ENCODE measurements at places on chromosomes 5 and 9.

GRCh38 chr5:52725065-52725746 is 62.5 kb upstream of the ITGA1 start:
- DNase-seq, result no peak

DNA sequence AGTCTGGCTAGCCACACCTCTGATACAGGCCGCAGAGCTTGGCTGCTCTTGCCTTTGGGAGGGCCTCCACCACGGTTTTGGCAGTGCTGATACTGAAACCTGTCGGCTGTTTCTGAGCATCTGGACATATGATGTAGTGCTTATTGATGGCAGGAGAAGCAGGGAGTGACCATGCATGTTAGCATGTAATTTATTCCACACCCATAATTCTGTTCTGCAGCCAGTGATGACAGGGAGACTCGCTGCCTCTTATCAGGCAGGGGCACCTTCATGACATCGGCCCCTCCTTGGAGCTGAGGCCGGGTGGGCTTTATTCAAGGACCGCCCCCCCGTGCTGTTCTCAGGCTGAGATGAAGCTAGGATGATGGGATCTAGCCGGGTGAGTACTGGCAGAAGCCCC is 49.0 kb downstream of the OLFM1 start:
- no peak for DNase-seq

DNA sequence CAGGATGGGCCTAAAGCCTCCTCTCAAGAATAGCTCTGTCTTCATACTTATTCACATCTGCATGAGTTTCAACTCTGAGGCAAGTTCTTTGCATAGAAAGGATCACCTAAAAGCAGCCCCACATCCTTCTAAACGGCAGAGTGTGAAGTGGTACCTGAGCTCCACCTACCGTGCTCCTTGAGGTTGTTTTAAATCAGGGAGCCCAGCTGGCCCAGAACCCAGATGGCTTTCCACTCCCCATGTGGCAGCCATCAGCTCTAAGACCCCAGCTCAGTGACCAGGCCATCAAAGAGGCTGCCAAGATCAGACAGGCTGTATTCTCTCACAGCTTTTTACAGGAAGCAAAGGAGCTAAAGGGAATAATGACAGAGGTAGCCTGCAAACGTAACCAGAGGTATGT is 299.3 kb downstream of the RASEF start:
- no peak for DNase-seq

GRCh38 chr5:132979367-132979940 is 16.0 kb upstream of the AFF4 start:
- peak; percentile 65 for DNase-seq

DNA sequence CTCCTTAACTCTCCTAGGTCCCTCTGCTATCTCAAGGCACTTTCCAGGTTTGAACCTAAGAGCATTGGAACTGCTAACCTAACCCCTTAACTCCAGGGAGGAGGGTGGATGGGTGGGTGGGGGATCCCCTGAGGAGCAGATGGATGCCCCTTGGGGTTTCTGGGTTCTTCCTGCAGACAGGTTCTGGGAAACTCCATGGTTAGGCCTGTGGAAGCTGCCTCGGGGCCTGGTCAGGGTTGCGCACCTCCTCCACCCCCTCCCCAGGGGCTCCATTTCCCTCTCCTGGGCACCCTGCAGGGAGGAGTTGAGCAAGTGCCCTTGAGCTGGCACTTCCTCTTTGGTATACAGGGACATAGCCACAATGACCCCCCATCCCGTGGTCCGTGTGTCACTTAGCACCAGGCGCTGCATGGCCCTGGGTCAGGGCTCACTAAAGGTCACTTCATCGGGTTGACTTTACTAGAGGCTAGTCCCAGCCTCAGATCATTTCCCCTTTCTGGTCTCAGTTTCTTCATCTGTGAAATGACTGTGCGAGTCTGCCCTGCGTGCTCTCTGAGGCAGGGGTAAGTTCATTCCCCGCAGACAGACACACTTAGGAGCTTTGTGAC is 16.0 kb downstream of the CXXC5 start:
- no peak for DNase-seq

GRCh38 chr5:84494453-84494852 is 109.8 kb upstream of the EDIL3 start:
- peak; percentile 72 for DNase-seq

- no peak for DNase-seq
Observed at GRCh38 chr9:77827104-77827784, 179.1 kb upstream of the GNA14 start.

DNA sequence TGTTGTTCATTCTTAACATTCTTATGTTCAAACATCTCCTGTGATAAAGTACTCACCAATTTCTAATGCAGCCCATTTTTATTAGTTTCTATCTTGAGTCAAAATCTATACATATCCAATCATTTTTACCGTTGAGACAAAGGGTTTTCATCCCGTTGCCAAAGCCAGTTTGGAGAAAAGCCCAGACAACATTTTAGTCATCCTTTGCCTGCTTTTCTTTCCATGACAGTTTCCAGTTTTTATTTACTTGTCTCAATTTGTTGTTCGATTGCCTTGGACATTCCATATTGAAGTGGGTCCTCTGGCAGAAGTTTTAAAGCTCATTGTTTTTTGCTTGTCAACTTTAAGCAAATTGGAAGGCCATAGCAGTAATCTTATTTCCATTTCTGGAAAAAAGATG is 123.9 kb downstream of the RAB3C start:
- DNase-seq, result no peak

DNA sequence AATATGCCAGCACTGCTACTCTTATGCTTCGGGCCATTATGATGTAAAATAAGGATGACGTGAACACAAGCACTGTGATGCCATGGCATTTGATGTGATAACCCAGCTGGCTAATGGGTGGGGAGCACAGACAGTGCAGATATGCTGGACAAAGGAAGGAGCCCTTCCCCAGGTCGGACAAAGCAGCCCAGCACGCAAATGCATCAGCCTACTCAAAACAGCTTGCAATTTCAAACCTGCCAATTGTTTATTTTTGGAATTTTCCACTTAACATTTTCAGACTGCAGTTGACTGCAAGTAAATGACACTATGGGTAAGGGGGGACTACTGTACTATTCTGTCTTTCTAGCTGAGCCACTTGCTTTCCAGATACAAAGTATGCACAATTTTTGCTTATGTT is 181.3 kb downstream of the DCP2 start:
- DNase-seq, result no peak

GRCh38 chr9:89958086-89958485 is 353.3 kb downstream of the GADD45G start:
- no peak for DNase-seq

DNA sequence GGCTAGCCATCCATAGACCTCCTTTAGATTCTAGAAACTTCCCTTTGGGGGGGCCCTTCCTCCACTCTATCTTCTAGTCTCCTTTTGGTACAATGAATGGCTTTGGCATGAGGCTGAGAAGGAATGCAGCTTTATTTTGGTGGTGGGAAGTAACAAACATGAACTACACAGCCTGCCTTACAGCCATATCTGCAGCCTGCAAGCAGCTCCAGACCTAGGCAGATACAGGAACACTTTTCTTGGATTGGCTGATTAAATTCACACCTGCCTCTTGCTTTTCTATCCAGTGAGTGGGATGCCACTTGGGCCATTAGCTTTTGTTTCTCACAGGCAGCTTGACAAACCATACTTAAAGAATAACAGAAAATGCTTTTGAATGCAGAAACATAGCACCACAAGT is 28.2 kb downstream of the NR6A1 start:
- DNase-seq, result no peak

DNA sequence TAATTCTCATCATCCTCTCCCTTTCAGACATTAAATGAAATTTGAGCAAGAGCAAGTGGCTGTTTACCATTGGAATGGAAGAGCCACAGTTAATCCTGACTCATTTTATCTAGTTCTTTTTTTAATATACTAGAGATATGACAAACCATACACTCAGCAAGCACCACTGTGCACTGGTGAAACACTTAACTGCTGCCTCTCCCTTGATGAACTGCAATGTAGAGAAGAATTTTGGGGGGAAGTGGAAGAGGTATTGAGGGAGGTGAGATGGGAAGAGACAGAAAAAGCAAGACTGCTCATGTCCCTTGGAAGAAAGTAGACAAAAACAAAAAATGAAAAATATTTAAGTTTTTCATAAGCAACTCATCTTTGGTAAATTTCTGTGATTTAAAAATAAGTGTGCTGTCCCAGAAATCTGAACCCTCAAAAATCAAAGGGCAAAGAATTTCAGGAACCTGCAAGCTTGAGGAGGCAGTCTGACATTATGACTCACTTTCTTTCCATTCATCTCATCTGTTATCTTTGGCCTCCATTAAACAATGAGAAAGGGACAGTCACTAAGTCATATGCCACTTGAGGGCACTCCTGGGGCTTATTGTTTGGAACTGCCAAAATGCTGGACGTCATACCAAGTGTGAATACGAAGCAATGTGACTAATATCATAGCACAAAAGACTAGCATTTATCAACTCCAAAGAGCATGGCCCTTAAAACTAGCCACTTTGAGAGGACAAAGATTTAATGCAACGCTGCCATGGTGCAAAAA is 566.8 kb upstream of the DMAC1 start:
- peak; percentile 38 for DNase-seq

- DNase-seq, result no peak
Observed at GRCh38 chr9:85895685-85896084, 45.3 kb upstream of the NAA35 start.

GRCh38 chr9:136734837-136735496 is 7.8 kb downstream of the LCN10 start:
- DNase-seq, result no peak

DNA sequence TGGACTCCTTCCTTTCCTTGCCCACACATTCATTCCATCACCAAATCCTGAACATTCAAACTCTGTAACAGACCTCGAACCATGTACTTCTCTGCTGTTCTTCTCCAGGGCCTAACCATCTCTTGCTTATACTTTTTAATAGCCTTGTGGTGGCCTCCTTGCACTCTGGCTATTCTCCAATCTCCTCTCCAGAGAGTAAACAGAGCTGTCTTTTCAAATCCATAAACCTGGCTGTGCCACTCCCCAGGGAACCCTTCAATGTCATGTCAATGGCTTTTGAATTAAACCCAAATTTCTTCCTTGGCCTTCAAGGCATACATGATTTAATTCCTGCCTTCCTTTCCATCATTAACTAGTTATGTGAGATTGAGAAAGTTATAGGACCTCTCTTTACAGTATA is 277.6 kb upstream of the EFNA5 start:
- no peak for DNase-seq

GRCh38 chr9:76521906-76522305 is 62.9 kb downstream of the GCNT1 start:
- DNase-seq, result no peak

DNA sequence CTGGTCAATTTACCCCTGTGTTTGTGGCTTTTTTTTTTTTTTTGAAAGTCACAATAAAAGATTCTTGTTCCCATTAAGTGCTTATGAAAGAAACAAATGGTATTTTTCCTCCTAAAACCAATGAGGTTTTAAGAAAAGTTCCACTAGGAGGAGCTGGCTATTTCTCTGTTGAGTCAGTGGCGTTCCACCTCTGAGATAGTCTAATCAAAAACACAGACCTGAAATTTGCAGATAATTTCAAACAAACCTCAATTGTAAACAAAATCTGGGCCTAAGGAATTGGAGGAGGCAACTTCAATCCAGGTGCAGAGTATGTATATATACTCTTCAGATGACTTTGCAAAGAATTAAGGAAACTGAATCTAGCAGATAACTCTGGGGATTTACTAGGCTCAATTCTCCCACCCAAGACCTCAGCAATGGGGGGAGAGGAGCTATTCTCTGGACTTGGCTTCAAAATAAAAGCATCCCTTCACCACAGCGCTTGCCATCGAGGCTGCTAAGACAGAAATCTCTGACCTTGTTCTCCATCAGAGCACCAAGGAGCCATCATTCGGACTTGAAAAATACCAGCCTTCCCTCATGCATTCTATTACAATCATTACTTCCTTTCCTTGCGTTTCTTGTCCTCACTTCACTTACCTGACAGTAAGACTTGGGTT is 52.4 kb downstream of the FANCC start:
- DNase-seq, result peak; percentile 52

- no peak for DNase-seq
Observed at GRCh38 chr5:131521252-131521651, 113.8 kb downstream of the RAPGEF6 start.

DNA sequence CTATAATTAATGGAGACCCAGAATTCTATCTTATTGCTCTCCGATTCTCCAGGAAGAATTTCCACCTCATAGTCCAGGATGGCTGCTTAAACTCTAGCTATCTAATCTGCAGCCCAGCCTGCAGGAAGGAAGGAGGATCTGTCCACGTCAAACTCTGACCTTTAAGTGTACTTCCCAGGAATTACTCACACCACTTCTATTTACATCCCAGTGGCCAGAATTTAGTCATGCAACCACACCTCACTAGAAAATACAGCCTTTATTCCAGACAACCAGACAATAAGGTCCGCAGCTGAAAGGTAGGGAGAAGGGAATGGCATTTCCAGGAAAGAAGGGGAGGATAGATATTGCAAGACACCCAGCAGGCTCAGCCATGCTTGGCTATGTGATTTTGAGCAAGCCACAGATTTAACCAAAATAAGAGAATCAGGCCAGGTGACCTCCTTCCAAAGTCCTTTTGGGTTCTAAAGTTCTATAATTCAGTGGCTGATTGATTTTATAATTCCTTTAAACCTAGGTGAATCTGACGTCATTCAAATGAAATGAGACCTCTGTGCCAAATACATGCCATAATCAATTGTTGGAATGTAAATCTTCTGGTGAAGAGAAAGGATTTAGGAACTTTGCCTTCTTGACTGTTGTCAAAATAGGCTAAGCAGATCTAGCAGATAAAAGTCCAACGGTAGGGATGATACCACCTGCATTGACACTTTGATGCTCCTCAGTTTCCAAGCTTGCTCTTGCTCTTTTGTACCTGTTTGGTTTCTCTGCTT is 3.7 kb upstream of the DENND1A start:
- peak; percentile 67 for DNase-seq

DNA sequence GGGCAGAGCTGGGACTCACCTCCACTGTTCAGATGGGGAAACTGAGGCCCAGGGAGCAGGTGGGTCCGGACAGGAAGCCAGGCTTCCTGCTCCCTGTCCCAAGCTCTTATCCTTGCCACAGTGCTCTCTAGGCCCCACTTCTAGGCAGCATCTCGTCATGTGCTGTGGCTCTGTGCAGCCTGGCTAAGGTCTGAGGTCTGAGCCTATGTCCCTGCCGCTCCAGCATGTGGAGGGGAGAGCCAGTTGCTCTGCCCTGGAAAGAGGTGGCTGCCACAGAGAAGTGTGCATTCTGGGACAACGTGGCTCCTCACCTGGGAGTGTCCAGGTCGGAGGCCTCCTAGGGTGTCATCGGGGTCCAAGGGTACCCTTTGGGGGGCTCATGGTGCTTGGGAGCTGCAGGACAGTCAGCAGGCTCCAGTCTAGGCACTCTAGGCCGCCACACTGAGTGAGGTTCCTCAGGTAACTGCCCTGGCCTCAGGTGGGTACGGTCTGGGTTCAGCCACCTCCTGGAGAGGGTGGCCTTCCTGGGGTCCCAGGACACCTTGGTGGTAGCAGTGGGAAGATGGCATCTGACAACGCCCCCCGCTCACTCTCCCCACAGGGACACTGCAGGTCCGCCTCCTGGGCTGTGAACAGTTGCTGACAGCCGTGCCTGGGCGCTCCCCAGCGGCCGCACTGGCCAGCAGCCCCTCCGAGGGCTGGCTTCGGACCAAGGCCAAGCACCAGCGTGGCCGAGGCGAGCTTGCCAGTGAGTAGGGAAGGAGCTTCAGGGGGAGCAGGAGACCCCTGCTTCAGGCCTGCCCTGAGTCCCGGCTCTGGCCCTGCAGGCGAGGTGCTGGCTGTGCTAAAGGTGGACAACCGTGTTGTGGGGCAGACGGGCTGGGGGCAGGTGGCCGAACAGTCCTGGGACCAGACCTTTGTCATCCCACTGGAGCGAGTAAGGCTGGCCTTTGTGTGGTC is 10.4 kb downstream of the PKN3 start:
- no peak for DNase-seq

- no peak for DNase-seq
Observed at GRCh38 chr5:11239261-11240015, 478.4 kb upstream of the DAP start.

All from fibroblast of lung (primary cell).